Caudate nucleus (tissue), 63 donors: ENCODE measurements at places on chromosomes 3 and 15.

DNA sequence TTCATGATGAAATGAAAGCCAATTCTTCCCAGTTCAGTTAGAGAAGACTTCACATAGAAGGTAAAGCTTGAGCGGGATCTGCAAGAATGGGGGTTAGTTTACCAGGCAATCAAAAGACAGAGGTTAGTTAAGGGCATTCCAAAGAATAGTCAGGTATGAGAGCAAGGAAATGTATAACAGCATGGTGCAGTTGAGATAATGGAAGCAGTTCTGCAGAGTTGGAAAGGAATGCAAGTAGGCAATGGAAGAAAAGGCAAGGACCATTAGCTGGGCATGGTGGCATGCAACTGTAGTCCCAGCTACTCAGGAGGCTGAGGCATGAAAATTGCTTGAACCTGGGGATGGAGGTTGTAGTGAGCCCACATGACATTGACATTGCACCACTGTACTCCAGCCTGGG is 55.0 kb downstream of the LSAMP start:
- no peak for DNase-seq

GRCh38 chr15:80565988-80566387 is 129.1 kb upstream of the ABHD17C start:
- no peak for DNase-seq

DNA sequence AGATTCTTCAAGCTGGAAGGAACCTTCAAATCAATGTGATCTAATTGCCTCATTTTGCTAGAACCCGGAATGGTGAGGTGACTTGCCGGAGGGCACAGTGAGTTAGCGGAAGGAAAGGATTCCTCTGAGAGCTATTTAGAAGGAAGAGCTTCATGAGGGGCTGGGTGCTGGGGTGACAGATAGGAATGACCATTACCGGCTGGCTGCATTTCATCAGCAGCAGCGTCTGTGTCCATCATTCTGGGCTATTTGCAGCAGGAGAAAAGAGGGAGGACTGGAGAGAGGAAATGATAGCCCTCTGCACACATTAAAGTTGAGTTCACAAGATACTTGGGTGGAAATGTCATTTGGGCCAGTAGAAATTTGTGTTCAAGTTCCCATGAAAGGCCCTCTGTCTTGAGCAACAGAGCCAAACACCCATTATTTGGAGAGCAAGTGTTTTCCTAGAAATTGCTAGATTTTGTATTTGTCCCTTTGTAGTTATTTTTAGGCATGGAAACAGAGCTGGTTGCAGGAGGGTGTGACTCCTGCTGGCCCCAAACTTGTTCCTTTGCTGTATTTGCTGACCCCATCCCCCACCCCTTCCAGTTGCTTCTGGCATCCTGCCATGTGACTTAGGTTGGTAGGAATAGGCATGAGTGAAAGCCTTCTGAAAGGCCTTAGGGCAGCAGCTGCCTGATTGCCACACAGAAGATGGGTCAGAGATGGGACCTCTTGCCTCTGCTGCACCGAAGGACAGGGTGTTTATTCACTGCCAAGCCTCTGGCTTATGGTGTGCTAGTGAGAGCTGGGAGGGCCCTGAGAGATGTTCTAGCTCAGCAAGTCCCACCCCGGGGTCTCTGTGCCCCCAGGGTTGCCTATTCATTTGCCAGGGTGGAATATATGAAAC is 87.5 kb upstream of the PLXNA1 start:
- DNase-seq = no peak

DNA sequence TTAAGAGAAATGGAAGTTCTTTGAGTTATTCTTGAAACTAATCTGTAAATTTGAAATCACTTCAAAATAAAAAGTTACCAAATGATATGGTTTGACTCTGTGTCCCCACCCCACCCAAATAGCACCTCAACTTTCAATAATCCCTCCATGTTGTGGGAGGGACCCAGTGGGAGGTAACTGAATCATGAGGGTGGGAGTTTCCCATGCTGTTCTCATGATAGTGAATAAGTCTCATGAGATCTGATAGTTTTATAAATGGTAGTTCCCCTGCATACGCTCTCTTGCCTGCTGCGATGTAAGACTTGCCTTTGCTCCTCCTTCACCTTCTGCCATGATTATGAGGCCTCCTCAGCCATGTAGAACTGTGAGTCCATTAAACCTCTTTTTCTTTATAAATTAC is 690.7 kb upstream of the ZNF385D start:
- no peak for DNase-seq

DNA sequence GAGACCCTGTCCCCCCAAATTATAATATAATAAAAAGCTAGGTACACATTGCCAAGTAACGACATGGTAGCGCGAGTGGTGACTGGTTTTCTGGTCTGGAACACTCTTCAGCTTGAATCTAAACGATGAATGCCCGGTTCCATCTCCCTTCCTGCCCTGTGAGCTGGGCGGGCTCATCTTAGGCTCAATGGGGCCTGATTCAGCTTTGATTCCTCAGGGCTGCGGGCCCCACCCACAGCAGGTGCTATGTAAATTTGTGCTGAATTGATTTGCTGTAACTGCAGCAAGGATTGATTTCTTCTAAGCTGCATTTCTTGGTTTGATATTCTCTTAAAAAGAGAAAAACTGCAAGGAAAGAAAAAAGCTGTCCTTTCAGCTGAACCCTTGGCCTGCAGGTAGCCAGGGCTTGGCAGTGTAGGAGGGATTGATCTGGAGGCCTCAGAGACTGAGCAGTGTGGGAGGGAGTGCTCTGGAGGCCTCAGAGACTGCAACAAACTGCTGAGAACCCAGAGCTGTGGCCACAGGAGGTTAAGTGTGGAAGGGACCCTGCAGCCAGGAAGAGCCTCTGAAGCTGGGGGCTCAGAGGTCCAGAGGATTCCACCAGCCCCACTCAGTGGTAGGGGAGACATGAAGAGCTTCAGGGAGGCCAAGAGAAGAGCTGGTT is 231.6 kb downstream of the XXYLT1 start:
- DNase-seq = no peak

DNA sequence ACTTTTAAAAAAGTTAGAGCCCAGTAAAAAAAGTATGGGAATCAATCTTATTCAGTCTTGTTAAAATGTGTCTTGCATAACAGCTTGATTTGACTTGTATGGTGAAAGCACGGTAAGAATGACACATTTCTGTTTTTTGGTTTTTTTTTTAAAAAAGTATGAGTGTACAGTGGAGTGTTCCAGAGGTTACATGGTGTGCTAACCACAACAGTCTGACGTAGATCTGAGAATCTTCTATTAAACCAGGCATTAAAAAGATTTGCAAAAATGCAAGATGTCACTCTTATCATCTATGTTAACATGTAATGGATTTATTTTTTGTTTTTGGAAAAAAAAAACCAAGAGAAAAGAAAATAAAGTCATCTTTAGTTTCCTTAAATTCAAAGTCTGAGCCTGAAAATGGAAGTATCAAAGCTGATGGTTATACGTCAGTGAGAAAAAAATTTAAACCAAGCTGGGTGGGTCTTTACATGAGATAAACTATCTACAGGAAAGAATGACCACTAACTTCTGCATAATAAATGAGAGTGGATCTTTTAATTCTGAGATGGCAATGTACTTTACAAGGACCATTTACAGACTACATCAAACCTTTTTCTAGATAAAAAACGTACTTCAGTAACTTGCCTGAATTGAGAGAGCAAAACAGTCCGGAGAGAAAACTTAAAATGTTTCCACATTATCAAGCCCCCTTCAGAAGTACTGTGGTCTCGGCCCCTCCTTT is 1.6 kb downstream of the GABPB1 start:
- no peak for DNase-seq

GRCh38 chr3:128079823-128080222 is 27.6 kb downstream of the SEC61A1 start:
- DNase-seq = no peak

DNA sequence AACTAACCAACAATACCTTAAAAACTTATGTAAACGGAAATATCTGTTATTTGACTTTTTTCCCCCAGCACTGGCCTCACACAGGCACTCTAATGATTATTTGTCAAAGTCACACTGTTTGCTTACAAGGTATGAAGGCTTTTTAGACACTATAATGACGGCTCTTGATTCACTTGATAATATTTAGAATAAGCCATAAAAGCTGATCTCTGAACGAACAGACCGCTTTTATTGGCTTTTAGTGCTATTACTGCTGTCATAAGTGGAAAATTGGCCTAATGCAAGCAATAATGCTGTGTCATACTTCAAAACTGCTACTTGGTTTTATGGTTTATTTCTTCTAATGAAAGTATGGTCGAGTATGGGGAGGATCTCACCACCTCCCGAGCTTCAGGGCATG is 35.1 kb downstream of the MDFIC2 start:
- no peak for DNase-seq

DNA sequence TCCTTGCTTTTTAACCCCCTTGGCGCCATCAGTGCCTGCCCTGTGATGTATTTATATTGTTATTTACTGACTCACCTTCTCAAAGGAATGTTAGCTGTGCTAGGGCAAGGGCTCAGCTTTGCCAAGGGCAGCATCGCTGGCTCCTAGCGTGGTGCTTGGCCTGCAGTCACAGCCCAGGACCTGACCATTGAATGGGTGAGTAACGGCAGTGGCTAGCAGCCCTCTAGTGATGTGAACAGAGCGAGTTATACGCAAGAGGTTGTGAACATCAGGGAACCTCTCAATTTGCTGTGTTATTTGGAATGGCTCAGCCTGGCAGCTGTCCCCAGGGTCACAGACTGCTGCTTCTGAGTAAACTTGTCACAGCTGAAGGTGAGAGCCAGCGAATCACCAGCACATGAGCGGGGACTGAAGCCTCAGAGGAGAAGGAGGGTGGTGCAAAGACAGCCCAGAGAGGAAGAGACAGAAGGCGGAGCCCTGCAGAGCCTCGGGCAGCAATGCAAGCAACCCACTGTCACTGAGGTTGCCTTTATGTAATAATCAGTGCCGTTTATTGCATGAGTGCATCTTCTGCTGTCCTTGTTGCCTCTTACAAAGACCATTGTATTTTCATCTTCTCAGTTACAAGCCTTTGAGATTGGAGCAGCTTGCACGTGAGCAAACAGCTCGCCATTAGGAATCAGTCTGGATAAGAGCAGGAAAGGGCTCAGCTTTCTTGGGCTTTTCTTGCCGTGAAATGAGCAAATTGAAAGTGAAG is 158.3 kb downstream of the SLCO3A1 start:
- DNase-seq = no peak

DNA sequence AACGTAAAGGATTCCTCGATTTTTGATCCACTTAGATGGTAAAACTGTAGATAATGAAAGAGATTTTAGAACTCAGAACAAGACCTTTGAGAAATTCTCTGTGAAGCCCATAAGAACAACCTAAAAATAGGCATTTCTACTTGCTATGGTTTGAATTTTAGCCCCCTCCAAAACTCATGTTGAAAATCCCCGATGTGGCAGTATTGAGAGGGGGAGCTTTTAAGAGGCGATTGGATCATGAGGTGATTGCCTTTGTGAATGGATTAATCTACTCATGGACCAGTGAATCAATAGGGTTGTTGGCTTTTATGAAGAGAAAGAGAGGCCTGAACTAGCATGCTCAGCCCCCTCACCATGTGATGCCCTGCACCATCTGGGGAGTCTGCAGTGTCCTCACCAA is 20.2 kb upstream of the AHSG start:
- no peak for DNase-seq

- no peak for DNase-seq
Observed at GRCh38 chr3:194140520-194141414, 4.8 kb downstream of the HES1 start.

DNA sequence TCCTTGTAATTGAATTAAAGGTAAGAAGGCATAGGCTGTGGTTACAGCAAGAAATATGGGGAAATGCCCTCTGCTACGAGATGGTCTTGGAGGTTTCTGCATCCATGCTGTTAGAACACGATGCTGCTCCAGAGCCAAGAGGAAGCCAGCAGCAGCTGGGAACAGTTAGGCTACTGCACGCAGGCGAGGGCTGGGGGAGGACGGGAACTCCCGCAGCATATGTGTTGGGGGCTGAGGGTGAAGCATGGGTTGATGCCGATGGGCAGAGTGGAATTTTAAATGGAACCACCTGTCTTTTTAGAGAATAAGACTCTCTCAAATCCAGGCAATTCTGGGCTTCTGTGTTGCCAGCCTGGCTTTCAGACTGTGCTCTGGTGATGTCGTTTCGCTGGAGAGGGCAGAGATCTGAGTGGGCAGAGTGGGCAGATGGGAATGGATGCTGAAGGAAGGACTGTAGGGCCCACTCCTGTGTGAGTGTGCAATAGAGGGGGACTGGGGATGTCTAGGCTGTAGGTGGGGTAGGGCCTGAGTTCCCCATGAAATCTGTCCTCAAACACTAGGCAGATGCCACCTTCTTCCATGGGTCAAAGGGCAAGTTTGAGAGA is 417.0 kb upstream of the TPM1 start:
- DNase-seq = no peak

- no peak for DNase-seq
Observed at GRCh38 chr3:173748105-173748504, 350.6 kb downstream of the NLGN1 start.

DNA sequence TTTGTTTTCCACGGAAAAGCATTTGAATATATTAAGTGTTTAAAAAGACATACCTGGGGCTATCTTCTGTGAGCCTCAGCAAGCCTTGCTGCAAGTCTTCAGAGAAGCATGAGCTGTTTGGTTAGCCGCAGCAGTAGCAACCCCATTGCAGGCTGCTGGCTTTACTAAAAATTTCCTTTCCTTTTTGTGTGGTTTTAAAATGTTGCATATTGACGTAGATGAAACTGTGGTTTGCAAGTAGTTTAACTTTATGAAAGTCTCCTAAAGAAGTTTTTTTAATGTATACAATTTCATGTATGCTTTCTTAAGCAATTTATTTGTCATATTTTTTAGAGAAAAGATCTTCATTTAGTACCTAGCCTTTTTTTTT is at the start of gene GPR171:
TSS of gene GPR171 (minus strand) at position 166 of the 370 bp plus-strand sequence. CDS start 3,830 bp downstream, outside the sequence.
- DNase-seq = no peak

- DNase-seq = no peak
Observed at GRCh38 chr3:197001972-197002700, 27.5 kb downstream of the MELTF start.

DNA sequence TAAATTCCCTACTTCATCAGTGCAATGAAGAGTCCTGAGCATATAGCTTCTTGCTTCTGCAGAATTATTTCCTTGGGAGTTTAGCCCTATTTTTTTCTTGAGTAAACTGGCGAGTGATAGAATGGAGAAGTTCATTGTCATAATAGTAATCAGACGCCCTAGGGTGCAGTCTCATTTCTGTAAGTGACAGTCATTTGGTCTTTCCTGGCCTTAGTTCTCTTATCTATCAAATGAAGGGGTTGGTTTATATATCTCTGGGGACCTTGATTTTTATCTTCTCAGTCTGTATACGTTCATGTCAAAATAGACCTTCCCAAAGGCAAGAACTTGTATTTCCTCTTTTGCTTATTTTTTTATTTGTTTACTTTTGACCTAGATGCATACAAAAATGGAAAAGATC is 9.9 kb upstream of the ALPK3 start:
- no peak for DNase-seq

DNA sequence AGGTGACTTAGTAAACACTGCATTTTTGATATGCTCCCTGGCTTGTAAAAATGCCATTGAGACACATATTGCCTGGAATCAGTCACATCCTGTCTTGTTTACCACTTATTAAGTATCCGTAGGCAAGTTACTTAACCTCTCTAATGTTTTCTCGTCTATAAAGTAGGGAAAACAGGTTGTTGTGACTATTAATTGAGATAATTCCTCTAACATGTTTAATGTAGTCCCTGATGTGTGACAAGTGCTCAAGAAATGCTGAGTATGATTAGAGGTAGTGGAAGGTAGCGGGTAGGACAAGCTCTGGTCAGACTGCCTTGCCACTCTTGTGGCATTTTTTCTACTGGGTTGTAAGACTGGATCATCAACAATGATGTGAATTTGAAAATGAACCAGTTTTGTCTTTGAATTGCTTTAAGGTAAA is 54.1 kb downstream of the NFKBIZ start:
- no peak for DNase-seq

- no peak for DNase-seq
Observed at GRCh38 chr3:55091381-55092225, 163.7 kb upstream of the LRTM1 start.
